ENCODE measurements at places on chromosomes 5 and 9.
A peak's percentile ranks its signal among the peaks of the same experiment; 100 is the strongest.

DNA sequence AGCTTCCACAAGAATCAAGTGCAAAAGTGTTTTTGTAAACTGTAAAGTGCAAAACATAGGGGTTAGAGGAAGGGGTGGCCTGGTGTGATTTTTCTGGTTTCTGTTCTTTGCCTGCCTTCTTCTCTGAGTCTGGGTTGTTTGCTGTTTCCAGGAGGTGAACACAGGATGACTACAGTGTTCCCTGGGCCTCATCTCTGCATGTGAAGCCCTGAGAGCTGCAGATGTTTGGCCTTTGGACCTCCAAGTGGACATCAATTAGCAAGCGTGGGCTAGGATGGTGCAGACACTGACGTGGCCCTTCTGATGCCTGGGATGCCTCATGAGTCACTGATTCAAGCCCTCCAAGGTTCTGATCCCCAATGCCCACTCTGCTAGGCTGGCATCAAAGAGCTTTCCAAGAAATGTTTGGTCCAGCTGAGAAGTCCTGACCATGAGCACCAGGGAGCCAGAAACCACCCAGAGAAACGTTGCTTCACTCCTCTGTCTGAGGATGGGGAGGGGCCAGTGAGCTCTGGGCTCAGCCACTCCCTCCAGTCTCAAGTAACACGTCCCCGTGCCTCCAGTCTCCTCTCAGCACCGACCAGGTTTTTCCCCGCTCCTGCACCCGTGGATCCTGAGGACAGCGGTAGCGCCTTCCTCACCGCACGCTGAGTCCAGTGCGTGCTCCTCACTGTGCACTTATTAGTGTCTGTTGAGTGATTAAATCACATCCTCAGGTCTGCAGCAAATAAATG lies 7.6 kb downstream of the IL9 start:
- no peak for DNase-seq

DNA sequence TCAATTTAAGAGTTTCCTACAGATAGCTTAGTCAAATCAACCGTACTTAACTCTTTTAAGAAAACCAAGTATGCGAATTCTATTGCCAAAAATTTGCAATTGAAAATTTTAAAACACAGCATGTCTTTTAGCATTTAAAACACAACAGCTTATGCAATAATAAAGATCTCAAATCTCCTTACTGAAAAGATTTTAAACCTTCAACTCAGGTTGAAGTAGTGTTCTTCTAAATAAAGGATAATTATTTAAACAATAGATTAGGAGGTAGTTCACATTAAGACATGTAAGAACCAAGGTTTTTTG lies 5.5 kb downstream of the NR3C1 start:
- no peak for DNase-seq

DNA sequence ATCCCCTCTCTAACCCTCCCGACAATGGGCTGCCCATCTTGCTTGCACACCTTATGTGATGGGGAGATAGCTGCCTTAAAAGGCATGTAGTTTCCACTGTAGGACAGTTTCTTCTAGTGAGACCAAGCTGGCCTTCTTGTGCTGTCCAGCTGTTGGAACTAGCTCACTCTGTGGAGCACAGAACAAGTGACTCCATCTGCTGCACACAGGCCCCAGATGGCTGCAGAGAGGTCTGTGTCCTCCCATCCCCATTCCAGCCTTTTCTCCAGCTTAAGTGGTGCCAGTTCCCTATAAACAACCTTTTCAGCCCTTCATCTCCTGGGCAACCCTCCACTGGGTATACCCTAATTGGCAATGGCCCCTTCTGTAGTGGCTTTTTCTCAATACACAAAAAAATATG lies 18.7 kb upstream of the PSD2 start:
- no peak for DNase-seq

DNA sequence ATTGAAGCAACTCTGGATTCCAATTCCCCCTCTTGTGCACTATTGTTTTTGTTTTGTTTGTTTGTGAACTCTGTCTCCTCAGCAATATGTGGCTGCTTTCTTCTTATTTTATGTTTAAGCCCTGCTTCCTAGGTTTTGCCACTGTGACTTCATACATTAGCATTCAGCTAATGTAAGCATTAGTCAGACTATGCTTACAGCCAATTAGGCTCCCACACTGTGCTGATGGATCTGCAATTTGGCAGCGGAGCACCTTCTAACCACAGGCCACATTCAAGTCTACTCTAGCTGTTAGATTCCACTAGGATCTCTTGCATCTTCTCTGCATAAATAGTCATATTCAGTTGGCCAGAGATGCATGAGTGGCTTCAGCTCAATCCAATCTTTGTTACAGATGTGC lies 9.6 kb upstream of the BICD2 start:
- DNase-seq: no peak

DNA sequence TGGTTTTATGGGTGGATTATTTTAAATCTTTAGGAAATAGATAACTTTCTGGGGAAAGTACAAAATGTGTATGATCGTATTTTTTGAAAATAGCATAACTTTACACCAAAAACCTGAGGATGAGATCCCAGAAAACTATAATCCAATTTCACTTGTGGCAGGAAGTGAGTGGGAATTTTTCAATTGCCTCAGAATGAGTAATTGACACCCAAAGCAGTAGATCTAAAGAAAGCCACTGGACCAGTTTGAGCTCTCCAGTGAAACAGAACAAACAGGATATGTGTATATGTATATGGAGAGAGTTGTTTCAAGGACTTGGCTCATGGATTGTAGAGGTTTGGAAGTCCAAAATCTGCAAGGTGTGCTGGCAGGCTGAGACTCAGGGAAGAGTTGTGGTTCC lies 109.2 kb upstream of the SHB start:
- no peak for DNase-seq

DNA sequence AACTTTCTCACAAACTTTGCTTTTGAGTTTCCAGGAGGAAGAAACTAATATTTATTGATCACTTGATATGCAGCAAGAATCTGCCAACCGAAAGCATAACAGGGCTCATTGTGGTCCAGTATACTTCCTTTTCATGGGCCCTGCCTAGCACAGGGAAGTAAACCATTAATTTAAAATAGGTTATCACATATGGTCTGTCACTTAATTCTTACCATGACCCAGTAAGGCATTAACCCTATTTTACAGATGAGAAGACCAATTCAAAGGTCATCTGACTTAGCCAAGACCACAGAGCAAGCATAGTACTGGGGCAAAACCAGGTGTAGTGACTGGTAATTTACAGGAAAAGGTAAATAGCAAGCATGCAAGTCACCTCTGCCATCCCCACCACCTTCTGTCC lies 336.9 kb upstream of the DMAC1 start:
- DNase-seq: no peak

DNA sequence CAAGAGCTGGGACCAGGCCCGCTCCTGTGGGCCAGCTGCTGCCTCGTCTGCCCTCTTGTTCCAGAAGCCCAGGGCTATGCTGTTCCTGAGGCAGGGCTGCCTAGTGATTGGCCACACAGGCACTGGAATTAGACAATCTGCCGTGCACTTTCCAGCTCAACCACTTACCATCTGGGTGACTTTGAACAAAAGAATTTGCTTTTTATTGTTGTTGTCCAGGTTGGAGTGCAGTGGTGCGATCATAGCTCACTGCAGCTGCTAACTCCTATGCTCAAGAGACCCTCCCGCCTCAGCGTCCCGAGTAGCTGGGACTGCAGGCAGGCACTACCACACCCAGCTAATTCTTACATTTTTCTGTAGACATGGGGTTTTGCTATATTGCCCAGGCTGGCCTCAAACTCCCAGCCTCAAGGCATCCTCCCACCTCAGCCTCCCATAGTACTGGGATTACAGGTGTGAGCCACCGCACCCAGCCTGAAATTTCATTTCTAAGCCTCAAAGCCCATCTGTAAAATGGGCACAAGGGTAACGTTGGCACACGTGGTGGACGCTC lies 1.2 kb upstream of the NEK6 start:
- no peak for DNase-seq

DNA sequence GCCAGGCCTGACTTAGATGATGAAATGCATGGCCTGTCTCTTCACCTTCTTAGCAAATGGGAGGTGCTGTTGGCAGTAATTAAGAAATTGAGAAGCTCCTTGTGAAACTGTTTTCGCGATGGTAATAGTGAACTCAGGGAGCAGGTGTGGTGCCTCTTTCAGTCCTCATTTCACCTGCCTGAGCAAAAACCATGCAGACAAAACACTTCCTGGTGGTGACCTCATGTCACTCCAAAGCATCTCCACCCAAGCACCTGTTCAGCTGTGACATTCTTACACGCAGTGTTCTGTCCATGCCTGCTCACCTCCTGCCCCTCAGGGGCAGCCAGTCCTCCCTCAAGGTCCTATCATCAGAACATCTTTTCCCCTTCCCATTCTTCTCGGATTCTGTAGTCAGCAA lies 146.5 kb downstream of the CD180 start:
- no peak for DNase-seq

GRCh38 chr9:108244686-108245085 lies 611.1 kb downstream of the ACTL7B start:
- no peak for DNase-seq

DNA sequence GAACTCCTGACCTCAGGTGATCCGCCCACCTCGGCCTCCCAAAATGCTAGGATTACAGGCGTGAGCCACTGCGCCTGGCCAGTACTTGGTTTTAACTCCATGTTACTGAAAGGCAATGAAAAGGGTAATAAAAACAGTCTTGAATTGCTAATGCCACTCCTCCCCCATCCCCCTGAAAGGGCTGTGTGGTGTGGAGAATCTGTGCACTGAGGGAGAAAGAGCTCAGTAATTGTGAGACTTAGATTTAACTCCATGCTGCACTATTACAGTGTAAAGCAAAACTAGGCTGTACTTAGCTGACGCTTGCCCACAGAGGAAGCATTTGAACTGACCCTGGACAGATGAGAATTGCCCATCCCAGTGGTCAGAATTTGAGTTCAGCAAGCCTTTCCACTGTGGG lies 1662.4 kb upstream of the ACO1 start:
- DNase-seq: no peak

DNA sequence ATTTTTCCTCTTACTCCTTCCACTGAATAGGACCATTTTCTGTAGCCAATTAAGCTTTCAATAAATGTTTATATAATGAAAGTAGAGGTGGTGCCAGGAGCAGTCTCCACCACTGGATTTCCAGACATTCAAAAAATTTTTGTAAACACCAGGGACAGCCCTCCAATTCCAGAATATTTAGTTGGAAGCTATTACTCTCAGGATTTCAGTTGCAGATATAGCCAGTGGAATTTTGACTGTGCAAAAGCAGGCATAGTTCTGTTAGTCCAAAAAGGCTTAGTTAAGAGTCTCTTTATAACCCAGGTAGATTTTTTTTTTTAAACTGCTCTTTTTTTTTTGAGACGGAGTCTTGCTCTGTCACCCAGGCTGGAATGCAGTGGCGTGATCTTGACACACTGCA lies 138.1 kb upstream of the DMRT1 start:
- DNase-seq: no peak

DNA sequence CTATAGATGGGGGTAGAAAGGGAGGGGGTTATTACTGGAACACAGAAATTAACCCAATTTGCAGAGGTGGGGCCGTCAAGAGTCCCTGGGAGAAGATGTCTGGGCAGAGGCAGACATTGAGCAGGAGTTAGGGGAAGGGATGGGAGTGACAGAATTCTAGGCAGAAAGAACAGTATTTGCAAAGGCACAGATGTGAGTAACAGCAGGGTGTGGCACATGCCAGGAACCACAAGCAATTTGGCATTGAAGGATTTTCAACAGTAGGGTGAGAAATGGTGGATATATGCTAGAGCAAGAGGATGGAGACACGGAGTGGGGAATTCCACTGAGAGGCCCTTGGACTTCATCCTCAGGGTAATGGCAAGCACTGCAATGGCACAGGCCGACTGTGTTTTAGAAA lies 71.6 kb upstream of the FRRS1L start:
- DNase-seq: no peak

DNA sequence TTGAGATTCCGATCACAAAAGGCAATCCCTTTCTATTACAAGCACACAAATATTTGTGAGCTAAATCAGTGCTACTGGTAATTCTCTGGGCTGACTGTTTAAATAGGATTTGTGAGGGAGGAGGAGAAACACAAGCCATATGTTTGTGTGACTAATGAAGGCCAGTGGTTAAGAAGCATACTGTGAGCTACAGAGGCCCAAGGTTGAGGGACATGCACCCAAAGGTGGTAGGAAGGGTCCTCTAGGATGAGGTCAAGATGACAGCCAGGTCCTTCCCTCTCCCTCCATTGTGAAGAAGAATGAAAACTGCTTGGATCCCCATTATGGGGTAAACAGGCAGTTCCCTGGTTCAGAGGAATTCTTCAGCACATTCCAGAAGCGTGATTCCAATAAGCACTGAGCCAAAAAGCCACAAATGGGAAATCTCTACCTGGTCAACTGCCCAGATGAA lies 83.9 kb downstream of the SPOCK1 start:
- no peak for DNase-seq

GRCh38 chr5:129125819-129126218 lies 31.3 kb downstream of the ISOC1 start:
- DNase-seq: no peak

GRCh38 chr5:57711471-57711870 lies 228.9 kb upstream of the ACTBL2 start:
- no peak for DNase-seq

DNA sequence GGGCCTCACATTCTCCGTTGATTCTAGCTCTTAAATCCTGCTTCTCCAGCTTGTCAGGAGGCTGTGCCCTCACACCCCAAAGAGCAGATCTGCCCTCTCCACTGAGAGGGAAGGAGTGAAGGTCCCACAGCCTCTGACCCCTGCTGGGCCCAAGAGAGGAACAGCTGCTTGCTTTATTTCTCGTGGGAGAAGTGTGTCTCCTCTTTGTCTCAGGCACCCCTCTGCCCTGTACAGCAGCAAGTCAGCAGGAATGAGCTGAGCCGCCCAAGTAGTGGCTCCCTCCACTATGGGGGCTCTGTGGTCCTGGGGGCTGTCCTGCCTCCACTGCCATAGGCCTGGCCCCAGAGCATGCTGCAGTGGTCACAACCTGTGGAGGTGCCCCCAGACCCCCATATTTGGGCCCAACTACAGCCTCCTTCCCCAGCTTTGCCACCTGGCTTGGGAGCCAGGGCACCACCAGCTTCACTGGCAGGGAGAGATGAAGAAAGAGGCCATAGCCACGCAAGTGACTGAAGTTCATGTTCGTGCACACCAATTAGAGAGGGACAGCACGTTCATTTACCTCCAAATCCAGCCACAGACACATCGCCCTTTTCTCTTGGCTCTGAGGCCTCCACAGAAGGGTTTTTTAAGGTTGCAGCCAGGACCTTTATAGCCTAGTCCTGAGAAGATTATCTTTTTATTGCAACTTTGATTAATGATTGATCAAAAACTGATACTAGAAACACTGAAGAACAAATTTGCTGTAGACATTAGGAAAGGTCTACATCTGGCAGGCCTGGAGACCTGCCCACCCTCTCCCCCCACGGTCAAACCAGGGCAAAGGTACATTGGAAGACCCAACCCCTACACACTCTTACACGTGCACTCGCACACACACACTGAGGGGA lies 27.5 kb downstream of the IRF1 start:
- DNase-seq: peak; percentile 6

- DNase-seq: peak; percentile 39
Observed at GRCh38 chr5:128674837-128675446, 136.9 kb upstream of the FBN2 start.
